Gastrocnemius medialis (tissue), 4 donors: ENCODE measurements at places on chromosomes 3 and 15. TPM values are rescaled to one million over a fixed set of nuclear protein-coding genes. Genes with fewer than 3 reads are reported as not detected.
A peak's percentile ranks its signal among the peaks of the same experiment; 100 is the strongest.

DNA sequence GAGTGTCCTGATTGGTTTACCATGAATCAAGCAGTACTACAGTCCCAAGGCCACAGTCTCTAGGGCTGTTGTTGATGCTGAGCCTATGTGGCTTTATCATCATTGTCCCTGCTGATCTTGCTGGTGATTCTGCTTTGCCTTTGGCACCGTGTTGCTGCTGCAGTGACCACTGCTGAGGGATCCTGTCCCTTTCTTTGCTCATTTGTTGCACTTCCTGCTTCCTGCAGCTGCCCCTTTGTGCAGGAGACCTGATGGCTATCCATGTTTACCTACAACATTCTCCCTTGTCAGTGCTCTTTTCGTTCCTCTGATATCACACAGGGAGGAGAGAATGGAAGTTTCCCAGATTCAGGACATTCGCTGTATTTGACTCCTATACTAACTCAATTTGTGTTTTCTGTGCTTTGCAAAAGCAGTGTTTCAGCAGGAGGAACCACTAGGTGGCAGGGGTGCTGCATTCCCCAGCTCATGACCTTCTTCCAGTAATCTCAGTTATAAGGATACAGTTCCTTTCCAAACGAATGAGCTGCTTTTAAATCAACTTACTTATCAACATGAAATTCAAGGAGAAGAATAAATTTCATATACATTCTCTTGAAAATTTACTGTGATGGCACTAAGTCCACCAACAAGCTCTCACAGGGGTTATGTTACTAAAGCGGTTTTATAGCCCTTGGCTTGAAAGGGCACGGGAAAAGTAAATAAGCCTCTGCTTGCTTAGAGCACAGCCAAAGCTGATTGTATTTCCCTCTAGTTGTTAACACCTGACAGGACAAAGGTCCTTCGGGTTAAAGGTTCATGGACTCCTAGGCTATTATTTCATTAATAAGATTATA, 9.7 kb upstream of the THUMPD3 start:
- DNase-seq, result peak; percentile 16

- no peak for DNase-seq
Observed at GRCh38 chr15:49041426-49041825, 4.8 kb downstream of the SECISBP2L start.

Gene GOLGA8M
- total RNA-seq, result 0.61 TPM

Gene TMEM207
- not detected for total RNA-seq

DNA sequence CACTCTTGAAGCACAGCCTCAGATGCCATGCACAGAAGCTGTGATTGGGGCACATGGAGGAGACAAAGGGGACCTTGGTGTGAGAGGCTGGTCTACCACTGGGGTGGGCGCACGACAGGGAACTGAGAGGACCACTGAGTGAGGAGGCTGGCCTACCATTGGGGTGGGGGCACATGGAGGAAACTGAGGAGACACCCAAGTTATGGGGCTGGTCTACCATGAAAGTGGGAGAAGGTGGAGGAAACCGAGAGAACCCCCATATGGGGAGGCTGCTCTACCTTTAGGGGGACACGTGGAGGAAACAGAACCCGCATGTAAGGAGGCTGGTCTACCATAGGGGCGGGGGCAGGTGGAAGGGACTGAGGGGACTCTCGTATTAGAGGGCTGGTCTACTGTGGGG, 153.4 kb downstream of the FBLN2 start:
- DNase-seq, result no peak

DNA sequence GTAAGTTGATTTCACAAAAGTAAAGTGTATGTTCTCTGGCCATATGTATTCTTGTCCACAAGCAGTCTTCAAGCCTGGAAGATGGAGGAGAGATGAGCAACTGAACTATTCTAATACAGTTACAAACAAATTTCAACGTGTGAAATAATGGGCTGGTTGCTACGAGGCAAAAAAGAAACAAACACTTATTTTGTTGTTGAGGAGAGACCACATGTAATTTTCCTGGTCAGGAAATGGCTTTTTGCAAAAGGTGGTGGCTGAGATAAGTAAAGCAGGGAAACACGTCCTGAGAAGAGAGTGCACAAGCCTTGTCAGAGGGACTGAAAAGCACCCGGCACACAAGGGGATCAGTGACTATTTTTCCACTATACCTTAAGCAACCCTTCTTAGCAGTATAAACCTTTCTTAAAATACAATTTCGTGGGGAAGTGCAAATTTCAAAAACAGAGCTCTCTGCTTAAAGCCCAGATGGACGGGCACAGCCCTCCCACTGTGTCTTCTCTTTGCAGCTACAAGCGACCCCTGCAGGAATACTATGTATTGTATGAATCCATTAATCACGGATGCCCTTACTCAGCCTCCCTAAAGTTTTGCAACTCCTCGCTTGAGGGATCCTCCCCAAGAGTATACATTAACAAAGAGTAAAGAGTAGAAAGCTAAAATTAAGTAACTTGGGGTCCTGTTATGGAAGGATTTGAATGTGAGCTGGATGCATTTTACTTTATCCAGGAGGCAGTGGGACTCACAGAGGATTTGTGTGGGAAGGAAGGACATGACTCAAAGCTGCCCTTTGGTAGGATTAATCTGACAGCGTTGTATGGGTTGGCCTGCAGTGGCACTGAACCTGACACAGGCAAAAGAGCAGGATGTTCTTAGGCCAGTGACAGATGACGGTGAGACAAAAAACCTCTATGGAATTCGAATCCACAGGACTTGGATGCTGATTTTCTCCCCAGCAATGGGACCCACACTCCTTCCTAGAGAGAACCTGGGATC, 253.7 kb downstream of the IL5RA start:
- DNase-seq, result no peak

Gene TRIM42
- total RNA-seq, result not detected

DNA sequence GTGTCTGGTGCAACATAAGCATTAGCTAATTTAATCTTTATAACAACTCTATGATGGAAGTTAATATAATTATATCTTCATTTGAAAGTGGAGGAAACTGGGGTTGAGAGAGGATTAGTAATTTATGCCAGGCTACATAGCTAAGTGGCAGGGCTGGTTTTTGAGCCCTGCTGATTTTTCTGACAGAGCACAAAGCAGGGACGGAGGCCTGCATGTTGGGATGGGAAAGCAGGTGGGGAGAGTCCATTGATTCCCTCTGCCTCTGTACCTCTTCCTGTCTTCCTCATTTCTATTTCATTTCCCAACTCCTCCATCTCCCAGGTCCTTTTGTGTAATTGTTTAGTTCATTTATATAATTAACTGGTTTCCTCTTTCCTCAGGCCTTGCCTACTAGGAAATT, 251.6 kb upstream of the ZPLD1 start:
- no peak for DNase-seq

DNA sequence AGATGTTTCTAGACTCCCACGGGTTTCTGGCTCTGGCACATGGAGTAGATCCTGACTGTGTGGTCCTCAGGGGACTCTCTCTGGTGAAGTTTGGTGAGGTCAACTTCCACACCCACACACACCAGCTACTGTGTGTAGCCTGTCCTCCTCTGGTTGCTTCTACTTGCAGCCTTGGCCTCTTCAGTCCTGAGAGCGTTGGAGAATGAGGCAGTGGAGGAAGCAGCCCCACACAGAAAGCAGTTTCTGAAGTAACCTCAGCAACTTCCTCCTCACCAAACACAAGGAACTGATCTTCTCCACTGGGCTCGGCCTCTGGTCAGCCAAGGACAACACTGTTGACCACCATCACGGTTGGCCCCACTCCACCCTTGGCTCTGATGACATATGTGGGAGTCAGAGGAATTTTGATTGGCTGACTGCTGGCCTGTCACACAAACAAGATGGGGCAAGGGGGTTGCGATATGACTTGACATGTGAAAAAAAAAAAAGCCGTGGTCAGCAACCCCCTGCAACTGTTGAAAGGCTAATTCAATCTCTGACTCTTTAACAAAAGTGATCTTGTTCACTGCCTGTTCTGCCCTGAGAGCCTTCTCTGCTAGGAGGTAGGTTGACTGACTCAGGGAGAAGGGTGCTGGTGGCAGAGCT, 19.6 kb downstream of the CD86 start:
- DNase-seq, result peak; percentile 30

Gene EXOG
- 2.2 TPM for total RNA-seq

Gene FOXB1
- total RNA-seq, result not detected

Gene SST
- not detected for total RNA-seq

DNA sequence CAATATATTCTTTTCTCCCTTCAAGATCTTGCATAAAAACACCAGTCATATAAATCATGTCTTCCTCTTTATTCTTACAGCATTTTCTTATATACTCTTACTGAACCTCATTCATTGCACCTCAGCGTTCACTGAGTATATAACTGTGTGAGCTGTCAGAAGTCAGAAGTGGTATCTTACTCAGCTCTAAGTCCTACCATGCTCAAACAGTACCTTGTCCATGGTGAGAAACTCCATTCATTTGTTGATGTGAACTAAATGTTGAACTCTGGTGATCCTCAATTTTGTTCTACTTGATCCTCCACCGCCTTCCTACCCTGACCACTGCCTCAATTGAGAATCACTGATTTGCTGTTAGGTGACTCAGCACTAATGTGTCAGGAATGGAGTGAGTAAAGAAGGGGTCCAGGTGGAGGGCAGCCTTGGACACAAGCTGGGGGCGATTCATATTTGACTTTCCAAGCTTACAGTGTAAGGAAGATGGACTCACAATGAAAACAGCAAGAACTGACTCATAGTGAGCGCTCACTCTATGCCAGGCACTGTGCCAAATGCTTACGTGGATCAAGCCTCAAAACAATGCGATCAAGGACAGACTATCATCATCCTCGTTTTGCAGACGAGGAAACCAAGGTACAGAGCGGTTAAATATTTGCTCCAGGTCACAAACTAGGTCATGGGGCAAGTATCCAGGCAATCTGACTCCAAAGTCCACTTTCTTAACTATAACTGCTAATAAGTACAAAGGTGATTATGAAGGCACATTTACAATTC, 13.5 kb upstream of the ZFYVE19 start:
- DNase-seq, result no peak

- no peak for DNase-seq
Observed at GRCh38 chr3:151009981-151010380, 37.5 kb upstream of the CLRN1 start.

- DNase-seq, result no peak
Observed at GRCh38 chr3:37174532-37175126, at the start of gene LRRFIP2. Gene LRRFIP2, minus strand, starts transcription at chr3:37174582. Its CDS starts 25,599 bp downstream, at chr3:37148983.

- no peak for DNase-seq
Observed at GRCh38 chr3:39401983-39402382, 4.5 kb upstream of the RPSA start.

- no peak for DNase-seq
Observed at GRCh38 chr15:75751116-75751875, 38.6 kb upstream of the CSPG4 start.

- DNase-seq, result no peak
Observed at GRCh38 chr3:18249126-18249525, 176.0 kb downstream of the SATB1 start.

DNA sequence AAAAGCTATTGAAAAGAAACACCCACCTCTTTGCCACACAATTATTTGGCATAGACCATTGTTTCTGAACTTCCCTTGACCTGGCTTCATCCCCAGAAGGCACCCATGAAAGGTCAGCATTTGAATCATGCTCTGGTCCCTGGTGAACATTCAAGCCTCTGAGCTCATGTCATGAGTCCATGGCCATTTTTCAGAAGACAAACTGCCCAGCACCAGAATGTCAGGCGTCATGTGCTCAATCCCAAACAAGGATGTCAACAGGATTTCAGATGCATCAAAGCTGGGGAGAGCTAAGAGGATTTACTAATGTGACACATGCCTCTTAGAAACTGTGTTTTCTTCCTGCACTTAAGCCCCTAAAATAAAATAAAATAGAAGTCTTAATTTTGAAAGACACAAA, 41.3 kb downstream of the TMED3 start:
- DNase-seq, result no peak

Gene PARP14
- total RNA-seq, result 6.0 TPM

Gene KLF13
- total RNA-seq, result 36.1 TPM

DNA sequence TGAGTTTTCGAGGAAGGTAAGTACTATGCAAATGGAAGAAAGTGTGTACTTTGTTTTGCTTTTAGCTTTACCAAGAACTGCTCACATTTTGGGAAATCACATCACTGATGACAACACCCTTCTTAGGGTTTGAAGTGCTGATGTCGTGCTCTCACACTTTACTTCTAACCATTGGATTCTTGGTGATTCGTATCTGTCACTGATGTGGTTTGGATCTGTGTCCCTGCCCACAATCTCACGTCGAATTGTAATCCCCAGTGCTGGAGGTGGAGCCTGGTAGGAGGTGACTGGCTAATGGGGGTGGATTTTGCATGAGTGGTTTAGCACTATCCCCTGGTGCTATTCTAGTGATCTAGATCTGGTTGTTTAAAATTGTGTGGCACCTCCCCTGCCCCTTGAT, 75.4 kb upstream of the RGMA start:
- DNase-seq, result no peak

- no peak for DNase-seq
Observed at GRCh38 chr3:90015688-90016356, 908.4 kb downstream of the EPHA3 start.

- DNase-seq, result no peak
Observed at GRCh38 chr15:85554852-85555521, 174.6 kb downstream of the AKAP13 start.

Gene HRG
- not detected for total RNA-seq

DNA sequence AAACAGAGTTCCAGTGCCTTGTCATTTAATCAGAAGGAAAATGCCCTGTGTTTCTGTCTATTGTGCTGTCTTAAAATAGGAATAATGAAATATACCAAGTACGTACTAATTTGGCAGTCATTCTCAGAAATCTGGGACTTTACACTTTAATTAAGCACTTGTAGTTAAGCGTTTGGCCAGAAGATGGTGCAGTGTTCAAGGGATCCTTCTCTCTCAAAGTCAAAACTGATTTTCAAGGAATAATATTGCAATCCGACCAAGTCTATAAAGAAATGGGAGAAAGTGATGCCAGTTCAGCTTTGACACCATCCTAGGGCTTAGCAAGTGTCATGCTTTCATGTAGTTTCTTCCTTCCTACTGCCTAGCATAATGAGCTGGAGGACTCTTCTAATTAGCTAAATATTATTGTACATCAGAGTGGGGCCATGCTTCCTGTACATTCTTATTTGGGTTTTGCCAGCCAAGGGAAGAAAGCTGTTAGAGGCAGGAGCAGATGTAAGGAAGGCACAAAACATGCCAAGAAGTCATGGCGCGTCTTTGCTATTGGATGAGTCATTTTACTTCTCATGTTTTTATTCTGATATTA, 64.8 kb downstream of the SAMMSON start:
- DNase-seq, result no peak
